ENCODE measurements at places on chromosomes 16 and 17. TPM values are rescaled to one million over a fixed set of nuclear protein-coding genes. Genes with fewer than 3 reads are reported as not detected.
A peak's percentile ranks its signal among the peaks of the same experiment; 100 is the strongest.

The PIRT gene
- total RNA-seq: 0.19 TPM

The KIF2B gene
- not detected for total RNA-seq

The TEKT3 gene
- not detected for total RNA-seq

The ACSM5 gene
- total RNA-seq: 1.3 TPM

The SPNS3 gene
- not detected for total RNA-seq

The POLR3K gene
- total RNA-seq: 2.6 TPM

The PLA2G10 gene
- total RNA-seq: not detected

The ABAT gene
- 11.5 TPM for total RNA-seq

The SLC35G6 gene
- total RNA-seq: not detected

The MSLN gene
- total RNA-seq: 0.73 TPM

- no peak for ATAC-seq
These were observed 5.8 kb upstream of the HOXB9 start for GRCh38 chr17:48631693-48632578.

DNA sequence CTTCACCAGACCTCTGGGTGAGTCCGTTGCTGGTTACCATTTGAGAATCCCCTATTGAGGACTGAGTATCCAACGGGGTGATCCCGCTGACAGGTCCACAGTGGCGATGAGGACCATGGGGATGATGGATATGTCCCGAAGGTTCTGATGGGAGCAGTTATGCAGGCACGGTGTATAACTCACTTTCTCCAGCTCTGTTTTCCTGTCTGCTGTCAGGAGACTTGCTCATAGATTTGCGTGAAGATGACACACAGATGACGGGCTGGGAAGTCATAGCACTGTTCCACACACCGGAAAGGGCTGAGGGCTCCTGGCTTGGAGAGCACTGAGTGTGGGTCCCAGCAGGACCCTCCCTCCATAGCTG, 22.2 kb upstream of the ADCY7 start:
- no peak for ATAC-seq

- no peak for ATAC-seq
These were observed 71.3 kb downstream of the SMG6 start for GRCh38 chr17:2232244-2232638.

DNA sequence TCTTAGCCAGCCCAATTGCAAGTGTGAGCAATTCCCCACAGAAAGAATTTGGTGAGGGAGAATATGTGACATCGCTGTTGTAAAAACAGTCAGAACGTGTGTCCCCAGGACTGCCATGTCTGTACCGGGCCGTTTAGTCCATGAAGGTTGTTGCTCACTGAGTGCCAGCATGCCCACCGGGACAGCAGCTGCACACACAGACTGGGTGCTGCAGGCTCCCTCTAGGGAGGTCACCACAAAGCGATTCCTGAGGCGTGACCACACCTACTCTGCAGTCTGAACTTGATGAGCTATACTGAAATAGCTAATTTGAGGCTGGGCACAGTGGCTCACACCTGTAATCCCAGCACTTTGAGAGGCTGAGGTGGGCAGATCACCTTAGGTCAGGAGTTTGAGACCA, 44.1 kb upstream of the ADORA2B start:
- ATAC-seq: no peak

- no peak for ATAC-seq
These were observed 53.8 kb downstream of the MYO18A start for GRCh38 chr17:29126268-29126930.

DNA sequence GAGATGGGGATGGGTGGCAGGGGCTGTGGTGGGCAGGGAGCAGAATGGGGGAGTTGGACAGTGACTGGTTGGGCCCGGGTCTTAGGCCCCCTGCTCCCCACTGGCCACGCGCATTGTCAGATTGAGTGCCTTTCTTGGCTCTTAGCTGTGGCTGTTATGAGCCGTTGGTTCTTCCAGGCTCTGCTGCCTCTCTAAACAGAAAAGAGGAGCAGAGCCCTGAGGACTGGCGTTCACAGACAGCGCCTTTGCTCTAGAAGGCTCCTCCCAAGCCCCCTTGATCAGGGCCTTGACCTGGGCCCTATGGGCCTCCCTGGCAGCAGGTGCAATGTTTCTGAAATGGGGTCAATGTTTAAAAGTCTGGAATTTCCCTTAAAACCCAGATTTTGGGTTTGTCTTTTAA, 14.8 kb upstream of the NUDT16L1 start:
- ATAC-seq: no peak

- ATAC-seq: no peak
These were observed 6.7 kb downstream of the ARHGAP27 start for GRCh38 chr17:45425984-45426413.

DNA sequence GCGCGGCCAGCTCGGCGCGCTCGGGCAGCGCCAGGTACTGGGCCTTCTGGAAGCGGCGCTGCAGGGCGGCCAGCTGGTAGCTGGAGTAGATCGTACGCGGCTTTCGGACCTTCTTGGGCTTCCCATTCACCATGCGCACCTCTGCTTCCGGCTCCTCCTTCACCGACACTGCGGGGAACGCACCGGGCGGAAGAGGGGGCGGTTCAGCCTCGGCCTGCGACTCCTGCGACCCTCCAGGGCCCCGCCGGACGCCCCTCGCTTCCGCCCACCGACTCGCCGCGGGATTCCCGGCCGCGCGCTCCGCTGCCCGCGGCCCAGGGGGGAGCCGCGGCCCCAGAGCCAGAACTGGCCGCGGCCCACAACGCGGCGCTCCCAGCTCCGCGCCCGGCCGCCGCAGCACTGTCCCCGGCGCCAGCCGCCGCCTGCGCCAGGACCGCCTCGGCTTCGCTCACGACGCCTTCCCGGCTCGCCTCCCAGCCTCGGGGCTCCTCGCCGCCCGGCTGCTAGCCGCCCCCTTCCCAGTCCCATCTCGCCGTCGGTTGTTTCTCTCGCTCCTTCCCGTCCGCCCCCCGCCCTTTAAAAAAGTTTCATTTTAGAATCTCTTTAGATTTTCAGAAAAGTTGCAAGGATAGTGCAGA, 1.5 kb downstream of the DLX3 start:
- ATAC-seq: peak; percentile 52

DNA sequence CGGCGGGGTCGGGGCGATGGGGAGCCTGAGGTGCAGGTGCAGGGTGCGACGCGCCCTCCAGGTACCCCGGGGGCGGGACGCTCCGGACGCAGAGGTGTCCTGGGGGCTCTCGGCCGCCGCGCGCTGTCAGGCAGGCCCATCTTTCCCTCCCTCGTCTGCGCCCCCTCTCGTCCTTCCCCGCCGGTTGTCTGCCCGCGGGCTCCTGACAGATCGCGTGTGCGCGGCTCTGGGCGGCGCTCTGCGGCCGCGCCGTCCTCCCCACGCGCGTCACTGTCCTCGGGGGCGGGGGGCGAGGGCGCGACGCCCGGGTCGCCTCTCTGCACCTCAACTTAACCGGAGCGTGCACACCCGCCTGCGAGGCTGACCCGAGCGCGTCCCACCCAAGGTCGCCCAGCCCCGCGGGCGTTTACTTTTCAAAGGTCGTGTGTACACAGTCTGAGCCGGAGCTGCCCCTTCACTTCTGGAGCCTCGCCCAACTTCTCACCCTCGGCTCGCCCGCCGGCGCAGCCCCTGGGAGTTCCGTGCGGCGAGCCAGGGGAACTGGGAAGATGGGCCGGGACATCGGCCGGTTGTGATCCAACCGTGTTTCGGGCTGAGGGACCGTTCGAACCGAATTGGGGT, 512 bp downstream of the AKAP1 start:
- ATAC-seq: peak; percentile 55

GRCh38 chr17:47789611-47790561, 31.7 kb downstream of the OSBPL7 start:
- peak; percentile 76 for ATAC-seq

DNA sequence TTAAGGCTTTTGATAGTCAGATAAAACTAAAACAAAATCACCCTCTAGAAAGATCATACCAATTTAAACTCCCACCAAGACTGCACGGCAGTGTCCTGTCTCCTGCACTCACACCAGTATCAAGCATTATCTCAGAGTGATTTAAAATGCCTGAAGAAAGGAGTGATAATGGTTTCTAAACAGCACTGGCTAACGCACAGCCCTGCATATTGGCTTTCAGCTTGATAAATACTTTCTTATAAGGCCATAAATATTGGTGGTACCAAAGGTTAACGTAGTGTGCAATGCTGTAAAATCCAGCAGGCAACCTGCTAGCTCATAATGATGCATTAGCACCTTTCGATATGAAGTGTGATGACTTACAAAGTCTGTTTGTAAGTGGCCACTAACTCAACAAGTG, 214.3 kb downstream of the RBFOX1 start:
- ATAC-seq: no peak

DNA sequence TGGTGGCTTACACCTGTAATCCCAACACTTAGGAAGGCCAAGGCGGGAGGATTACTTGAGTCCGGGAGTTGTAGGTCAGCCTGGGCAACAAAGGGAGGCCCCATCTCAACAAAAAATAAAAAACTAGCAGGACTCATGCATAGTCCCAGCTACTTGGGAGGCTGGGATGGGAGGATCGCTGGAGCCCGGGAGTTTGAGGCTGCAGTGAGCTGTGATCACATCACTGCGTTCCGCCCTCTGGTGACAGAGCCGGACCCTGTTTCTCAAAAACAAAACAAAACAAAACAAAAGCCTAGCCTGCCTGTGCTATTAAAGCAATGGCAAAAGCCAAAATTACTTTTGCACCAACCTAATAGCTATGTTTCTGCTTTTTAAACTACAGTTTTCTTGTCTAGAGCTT, 1.5 kb downstream of the FCSK start:
- ATAC-seq: no peak

- no peak for ATAC-seq
These were observed 489.9 kb downstream of the SHISA9 start for GRCh38 chr16:13391337-13391736.

DNA sequence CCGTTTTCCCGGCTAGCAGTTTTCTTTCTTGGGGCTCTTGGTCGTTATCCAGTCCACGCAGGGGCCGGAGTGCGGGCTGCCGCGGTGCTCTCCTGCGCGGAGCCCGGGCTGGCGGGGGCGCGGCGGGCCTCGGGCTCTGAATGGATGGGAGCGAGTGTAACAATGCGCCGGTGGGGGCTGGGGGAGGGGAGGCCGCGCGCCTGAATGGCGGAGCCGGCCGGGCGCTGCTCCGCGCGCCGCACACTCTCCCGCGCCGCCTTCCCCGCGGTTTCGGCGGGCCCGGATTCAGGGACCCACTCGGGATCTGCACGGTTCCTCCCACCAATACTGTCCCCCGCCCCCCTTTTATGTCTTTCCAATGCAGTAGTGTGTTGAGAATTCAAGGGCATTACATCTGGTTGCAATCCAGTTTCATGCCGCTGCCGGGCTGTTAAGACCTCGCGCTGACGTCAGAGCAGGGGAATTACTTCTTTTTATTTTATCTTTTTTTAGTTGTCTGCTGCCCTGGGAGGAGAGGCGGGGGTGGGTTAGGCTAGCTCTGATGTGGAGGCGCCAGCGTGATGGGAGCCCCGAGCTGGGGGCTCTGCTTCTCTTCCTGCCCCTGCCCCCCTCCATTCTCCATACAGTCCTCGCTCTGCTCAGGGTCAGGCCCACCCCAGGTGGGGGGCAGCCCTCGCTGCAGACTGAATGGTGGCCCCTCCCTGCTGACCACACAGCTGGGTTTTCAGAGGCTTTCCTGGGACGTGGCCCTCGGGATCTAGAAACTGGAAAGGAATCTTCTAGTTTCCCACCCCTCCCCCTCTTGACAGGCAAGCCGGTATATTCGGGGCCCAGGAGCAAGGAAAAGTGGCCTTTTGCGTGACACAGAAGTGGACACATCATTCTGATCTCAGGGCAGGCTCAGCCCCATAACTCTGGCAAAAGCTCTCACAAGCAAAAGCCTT, 1.8 kb downstream of the RAI1 start:
- ATAC-seq: peak; percentile 71

DNA sequence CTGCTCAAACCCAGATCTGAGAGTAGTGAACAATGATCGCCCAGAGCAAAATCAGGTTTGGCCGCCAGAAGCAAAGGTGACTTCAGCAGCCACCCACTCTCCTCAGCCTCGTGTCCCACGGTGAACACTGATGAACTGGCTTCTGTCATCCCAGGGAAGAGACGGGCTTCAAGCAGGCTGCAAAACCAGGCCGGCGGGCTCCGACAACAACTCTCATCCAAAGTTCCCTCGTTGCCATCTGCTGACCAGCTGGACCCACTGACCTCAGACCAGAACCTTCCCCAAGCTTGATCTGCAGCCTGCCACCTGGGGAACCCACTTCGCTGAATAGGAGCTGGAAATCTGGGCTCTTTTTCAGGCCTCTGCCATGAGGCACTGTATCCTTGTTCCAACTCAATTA, 69.6 kb upstream of the MRTFB start:
- no peak for ATAC-seq

- peak; percentile 92 for ATAC-seq
These were observed at the start of gene EPOP for GRCh38 chr17:38674749-38675615. Gene EPOP, minus strand, starts transcription at chr17:38674957. Its CDS starts 462 bp downstream, at chr17:38674495.

- no peak for ATAC-seq
These were observed 12.0 kb downstream of the SNN start for GRCh38 chr16:11679941-11680911.

GRCh38 chr17:36691606-36692005, 90.2 kb downstream of the MRM1 start:
- no peak for ATAC-seq

GRCh38 chr17:80225230-80225629, 5.0 kb downstream of the SLC26A11 start:
- ATAC-seq: no peak

DNA sequence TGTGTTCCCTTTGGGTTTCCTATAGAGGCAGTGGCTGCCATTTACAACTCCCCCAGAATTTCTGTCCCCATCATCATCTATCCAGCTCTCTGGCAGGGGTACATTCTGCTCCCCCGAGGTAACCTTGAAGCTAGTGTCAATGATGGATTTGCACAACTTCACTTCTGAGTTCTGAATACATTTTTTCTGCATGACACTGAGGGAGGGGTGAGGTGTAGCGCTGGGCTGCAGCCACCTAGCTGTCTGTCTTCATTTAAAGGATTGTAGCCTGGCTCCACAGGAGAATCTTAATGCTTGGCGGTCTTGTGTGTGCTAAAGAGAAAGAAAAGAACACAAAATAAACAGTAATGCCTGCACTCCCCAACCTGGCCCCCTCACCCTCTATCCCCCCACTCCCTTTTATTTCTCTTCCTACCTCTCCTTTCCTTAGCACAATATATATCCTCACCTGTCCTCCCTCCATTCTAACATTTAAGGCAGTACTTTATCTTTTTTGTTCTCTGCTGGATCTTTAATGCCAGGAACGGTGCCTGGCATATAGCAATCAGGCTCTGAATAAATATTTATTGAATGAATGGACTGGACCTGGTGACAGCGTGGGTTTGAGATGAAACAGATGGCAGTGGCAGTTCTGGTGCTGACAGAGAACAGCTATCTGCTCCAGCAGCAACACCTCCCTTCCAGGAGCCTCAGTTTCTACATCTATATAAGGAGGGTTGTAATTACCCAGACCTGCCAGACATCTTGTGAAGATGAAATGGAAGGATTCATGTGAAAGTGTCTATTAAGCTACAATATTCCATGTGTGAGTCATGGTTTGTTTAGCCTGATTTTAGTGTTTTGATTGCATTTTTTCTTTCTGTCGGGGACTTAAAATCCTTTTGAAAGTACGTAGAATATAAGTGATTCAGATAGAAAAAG, 163.5 kb upstream of the CDH11 start:
- no peak for ATAC-seq

GRCh38 chr16:72666267-72666666, 381.7 kb downstream of the ZFHX3 start:
- ATAC-seq: no peak

- peak; percentile 23 for ATAC-seq
These were observed 15.4 kb upstream of the ERN1 start for GRCh38 chr17:64145375-64145750.

- ATAC-seq: peak; percentile 17
These were observed 19.6 kb upstream of the ATP2A3 start for GRCh38 chr17:3983606-3984484.

Data from gastroesophageal sphincter (tissue), 4 donors.